ENCODE measurements at places on chromosomes 5 and 9.
A peak's percentile ranks its signal among the peaks of the same experiment; 100 is the strongest.

GRCh38 chr5:67381236-67381880, 184.8 kb upstream of the CD180 start:
- DNase-seq = no peak

DNA sequence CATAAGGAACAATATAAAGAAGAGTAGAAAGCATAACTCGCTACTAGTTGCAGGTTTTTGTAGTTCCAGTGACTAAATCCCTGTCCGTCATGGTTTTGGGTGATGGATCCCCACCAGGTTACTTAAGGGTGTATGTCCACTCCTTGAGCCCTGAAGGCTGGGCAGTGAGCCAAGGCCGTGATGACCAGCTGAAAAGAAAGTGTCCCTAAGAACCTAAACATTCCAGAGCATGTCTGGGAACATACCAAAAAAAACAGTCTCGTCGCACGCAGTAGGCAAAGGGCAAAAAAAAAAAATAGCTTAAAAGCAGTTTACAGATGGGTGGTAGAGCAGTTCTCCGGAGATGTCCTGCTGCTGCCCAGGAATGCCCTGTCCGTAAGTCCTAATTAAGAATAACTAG, 21.4 kb upstream of the SNAPC3 start:
- DNase-seq = no peak

GRCh38 chr5:150544611-150545219, 36.8 kb downstream of the NDST1 start:
- peak; percentile 96 for DNase-seq

- no peak for DNase-seq
Measured at GRCh38 chr9:121717141-121717991, 65.9 kb downstream of the DAB2IP start.

DNA sequence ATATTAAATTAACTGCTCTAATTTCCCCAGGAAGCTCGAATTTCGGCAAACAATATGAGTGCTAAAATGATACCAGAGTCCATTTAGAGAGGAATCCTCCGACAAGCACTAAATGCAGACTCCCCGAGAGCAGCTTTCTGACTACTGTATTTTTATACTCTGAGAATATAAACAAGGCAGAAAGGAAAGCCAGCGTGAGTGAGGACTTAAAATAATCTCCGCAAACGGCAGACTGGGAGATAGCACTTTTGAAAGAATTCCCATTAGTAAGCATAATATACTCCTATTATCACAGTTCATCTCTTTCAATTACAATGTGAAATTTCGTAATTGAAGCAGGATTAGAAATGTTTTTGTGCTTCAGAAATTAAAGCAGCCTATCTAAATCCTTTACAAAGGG, 269.4 kb upstream of the PANK3 start:
- DNase-seq = no peak

DNA sequence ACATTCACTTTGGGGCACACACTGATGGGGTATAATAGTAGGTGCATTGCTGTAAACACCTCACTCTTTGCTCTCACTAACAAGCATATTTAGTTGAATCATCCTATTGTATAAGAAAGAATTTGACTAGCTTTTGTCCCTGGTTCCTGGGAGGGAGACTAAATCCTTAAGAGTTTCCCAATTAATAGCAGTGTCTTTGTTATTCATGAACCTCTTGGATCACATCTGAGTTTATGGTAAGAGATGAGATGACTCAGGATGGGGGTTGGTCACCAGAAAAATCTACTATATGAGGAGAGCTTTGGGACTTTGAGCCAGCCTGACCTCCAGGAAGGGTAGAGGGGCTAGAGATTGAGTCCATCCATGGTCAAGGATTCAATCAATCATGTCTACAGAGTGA, 56.8 kb downstream of the PUM3 start:
- DNase-seq = no peak

DNA sequence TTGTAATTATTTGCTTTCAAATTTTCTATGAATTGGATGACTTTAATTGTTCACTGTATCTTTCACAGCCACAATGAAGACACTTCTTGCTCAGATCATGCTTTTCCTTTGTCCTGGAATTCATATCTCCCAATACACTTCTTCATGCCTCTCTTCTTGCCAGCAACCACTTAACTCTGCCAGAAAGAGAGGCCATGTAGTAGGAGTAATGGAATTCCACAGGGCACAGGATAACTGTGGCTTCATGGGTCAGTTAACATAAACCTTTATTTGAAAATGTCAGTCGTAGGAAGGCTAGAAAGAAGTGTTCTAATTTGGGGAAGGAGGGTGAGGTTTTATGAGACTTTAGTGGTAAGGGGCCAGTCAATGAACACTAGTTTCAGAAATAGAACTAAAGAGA, 190.3 kb downstream of the TMEM167A start:
- no peak for DNase-seq

DNA sequence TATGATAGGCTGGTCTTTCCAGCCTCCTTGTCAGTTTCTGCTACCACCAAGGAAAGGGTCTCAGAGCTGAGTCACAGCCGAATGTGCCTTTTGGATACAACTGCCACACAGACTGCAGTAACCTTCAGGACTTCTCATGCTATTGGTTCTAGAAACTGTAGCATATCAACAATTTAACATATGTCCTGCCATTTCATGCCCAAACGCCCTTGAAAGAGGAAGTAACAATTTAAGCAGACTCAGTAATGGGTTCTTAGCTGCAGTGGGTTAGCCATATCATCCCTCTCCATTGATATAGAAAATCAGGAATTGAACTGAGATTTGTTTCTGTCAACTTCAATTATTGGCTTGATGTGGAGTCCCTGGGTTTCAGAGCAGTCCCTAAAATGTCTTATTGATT, 4.1 kb upstream of the CLK4 start:
- no peak for DNase-seq

DNA sequence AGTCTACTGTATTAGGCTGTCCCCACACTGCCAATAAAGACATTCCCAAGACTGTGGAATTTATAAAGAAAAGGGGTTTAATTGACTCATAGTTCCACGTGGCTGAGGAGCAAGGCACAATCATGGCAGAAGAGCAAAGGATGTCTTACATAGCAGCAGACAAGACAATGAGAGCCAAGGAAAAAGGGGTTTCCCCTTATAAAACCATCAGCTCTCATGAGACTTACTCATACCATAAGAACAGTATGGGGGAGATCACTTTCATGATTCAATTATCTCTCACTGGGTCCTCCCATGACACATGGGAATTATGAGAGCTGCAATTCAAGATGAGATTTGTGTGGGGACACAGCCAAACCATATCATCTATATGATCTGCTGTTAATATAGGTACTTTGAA, 14.8 kb upstream of the FSTL4 start:
- DNase-seq = no peak

DNA sequence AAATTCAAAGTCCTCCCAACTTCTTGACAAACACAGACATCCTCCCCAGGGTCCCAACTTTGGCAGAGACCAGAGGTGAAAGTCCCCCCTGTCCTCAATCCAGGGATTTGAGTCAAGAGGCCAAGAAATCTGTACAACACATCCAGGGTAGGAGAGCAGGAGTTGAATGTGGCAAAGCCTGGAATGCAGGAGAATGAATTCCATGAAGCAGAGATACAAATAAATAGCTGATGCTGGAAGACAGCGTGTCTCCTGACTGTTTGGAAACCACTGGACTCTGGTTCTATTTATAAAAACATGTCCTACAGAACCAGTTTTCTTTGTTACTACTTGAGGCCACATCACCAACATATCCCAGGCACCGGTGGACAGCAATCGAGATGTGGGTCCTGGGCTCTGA, 43.7 kb upstream of the SLIT3 start:
- DNase-seq = no peak

- DNase-seq = no peak
Measured at GRCh38 chr9:88993871-88994460, 2.7 kb downstream of the S1PR3 start.

DNA sequence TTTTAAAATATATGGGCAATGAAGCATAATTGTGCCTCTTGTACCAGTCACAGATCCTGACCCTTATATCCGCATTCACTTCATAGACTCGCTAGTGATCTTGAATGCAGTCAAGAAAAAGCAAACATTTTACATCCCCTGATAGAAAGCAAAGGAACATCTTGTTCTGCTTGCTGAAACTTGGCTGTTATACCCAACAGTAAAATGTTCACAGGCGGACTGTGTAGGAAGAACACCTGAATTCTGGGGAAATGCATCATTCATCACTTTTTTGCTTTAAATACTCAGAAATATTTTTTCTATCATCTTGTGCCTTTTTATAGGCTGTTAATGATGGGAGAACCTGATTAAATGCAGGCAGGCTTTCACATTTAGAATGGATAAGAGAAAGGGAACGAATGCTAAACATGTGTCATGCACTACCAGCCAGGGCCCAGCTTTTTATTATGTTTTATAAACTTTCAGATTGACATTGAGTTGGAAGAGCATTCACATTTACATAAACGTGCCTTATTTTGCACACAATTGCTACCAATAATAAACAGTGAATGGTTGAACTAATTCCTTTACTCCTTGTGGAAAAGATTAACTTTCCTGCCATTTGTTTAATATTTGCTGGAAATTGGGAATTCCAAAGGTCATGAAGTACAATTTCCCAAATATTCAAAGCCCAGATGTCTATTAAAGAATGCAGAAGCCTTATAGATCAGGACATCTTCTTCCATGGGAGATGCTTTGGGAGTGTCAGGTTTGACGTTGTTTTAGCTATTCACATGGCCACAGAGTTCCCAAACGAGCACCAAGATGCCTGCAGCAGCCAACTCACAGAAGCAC, 756.2 kb downstream of the TLE1 start:
- DNase-seq = no peak

GRCh38 chr5:26012078-26012477, 1026.3 kb downstream of the CDH9 start:
- DNase-seq = no peak

- no peak for DNase-seq
Measured at GRCh38 chr5:133485468-133485867, 126.9 kb downstream of the FSTL4 start.

DNA sequence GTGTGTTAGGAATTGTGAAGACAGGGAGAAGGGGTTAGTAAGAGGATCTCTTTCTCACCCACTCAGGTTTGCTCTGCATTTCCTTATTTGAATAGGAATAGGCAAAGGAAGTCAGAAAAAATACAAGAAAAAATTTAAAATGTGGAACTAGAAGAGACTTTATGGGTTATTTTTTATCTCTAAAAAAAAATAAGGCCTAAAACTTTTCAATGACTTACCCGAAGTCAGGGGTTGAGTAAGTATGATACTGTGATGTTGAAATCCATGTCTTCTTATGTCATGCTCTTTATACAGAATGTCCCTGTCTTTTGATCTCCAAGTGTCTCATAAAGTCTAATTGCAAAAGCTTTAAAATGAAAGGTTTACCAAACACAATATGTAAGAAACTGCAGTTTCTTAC, 148.3 kb upstream of the PIK3R1 start:
- no peak for DNase-seq

DNA sequence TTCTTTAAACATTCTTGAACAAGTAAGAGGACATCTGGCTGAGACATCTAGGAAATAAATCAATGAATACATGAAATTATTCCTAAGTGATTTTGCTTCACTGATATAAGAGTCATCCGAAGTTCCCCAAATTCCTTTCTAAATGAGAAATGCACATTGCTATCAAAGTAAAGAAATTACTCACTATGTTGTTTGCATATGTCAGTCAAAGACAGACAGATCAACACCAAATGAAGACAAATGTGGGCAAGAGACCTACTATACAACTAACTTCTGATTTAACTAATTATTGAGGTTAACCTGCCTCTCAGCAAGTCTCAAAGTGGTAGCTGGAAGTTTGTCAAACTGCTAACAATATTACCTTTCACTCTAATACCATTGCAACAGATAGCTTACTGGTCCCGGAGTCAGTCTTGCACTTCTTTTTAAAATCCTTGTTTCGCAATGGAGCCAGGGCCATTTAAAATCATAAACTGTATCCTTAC, 13.2 kb downstream of the TUT7 start:
- no peak for DNase-seq

- DNase-seq = no peak
Measured at GRCh38 chr9:82555431-82556051, 507.4 kb downstream of the RASEF start.

DNA sequence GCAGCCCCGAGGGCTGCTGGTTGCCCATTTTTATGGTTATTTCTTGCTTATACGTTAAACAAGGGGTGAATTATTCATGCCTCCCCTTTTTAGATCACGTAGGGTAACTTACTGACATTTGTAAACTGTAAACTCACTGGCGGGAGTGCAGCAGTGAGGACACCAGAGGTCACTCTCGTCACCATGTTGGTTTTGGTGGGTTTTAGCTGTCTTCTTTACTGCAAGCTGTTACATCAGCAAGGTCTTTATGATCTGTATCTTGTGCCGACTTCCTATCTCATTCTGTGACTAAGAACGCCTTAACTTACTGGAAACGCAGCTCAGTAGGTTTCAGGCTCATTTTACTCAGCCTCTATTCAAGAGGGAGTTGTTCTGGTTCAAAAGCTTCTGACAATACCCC, 155.0 kb upstream of the PRDM9 start:
- DNase-seq = peak; percentile 74

DNA sequence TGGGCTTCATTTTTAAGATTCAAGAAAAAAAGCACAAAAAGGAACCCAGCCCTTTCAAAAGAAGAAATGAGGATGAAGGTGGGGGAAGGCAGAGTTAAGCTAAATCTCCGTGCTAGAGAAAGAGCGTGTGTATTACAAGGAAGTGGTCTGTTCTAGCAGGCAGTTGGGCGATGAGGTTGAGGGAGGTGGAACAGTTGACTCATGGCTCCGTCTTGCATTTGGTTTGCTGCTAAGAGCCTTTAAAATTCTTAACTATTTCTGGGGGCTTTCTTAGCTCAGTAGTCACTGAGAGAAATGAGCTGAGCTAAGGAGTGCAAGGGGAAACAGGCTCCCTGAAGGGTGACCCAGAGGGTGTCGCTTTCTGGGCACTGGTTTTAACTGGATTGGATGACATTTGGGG, 117.4 kb downstream of the GCNT1 start:
- no peak for DNase-seq

DNA sequence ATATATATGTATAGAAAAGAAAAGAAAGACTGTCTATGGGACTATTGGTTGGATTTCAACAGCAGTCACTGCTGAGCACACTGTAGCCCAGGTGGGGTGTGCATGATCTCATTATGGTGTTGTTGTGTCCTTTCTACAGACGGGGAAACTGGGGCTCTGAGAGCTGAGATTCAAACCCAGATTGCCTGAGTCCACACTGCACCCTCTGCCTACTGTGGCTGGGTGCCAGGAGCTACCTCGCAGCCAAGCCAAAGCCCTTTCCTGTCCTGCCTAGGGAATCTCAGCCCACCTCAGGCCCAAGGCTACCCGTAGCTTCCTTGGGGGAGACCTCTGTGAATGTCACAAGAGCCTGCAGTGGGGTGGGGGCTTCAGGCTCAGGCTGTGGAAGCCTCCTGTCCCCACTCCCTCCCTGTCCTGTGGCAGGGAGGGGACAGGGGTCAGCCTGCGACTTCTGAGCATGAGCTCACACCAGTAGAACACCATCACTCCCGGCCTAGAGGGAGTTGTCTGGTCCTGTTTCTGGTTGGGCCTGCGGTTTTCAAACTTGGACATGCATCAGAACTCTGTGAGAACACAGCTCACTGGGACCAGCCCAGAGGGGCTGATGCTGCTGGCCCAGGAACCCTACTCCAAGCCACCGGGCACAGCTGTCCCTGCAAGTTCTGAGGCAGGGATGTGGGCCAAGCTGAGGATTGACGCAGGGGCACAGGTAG, 7.9 kb upstream of the NINJ1 start:
- DNase-seq = no peak
